Stimulated activated CD4-positive, alpha-beta T cell treated with anti-CD3 and anti-CD28 coated beads, Interleukin-4, amount 100 ng/mL, for 4 hours (primary cell): ENCODE measurements at places on chromosomes 3 and 15.

GRCh38 chr15:43518197-43518761, 871 bp downstream of the MAP1A start:
- DNase-seq = peak; percentile 19

DNA sequence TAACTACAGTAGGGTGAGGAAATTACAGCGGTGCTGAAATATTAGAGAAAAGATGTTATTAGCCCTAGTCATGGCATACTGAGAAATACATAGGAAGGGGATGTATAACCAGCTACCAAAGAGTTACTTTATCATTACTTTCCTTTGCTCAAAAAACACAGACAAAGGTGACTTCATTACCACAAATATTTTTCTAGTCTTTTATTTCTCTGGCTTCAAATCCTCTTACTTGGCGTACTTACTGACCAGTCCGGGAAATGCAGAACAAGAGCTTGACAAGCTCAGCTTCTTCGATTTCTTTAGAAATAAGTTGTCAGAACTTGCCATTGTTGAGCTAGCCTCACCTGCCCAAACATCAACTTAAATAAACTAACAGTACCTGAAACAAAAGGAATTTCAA, 142.1 kb upstream of the TMCO5A start:
- DNase-seq = no peak

DNA sequence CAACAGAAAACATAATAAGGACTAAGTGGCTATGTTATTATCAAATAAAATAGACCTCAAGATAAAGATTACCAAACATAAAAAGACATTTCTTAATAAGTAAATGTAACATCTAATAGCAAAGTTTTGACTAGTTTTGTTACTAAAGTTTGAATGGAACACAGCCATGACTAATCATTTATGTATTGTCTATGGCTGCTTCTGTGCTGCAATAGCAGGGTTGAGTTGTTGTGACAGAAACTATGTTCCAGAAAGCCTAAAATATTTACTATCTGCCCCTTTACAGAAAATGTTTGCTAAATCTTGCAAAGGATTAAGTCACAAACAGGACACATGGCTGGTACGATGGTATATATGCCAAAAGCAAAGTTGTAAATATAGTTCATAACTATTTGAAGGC, 37.9 kb upstream of the MYH15 start:
- DNase-seq = no peak

- DNase-seq = peak; percentile 26
These were observed 74.3 kb downstream of the LARS2 start for GRCh38 chr3:45462522-45463265.
